Head of caudate nucleus (tissue), 42 donors: ENCODE measurements at places on chromosomes 6 and 20.

DNA sequence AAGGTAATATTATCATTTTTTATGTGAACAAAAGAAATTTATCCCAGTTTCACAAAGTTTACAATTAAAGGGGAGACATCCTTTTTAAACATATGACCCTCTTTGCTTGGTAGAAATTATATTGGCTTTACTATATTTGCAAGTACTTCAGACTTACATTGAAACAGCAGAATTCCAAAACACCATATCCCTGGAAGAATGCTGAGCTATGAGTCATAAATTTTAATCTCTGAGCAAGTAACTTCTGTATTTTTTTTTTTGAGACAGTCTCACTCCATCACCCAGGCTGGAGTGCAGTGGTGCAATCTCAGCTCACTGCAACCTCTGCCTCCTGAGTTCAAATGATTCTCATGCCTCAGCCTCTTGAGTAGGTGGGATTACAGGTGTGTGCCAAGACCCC is 240.4 kb downstream of the TBC1D32 start:
- no peak for DNase-seq

DNA sequence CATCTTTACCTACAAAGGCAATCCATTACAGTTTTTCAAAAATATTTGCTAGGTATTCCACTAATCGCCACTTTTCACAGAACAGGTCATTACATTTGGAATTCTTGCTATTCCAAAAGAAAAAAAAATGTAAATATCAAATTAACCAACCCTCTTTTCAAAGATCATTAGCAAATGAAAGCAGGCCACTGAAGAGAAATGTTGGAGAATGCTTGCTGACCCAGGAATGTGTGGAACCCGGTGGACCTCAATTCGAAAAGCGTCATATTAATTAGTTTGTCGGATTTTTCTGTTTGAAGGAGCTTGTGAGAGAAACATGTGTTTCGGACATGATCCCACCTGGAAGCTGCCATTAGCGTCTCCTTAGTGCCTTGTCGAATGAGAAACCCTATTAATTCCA is 27.9 kb upstream of the SERPINB9 start:
- no peak for DNase-seq

DNA sequence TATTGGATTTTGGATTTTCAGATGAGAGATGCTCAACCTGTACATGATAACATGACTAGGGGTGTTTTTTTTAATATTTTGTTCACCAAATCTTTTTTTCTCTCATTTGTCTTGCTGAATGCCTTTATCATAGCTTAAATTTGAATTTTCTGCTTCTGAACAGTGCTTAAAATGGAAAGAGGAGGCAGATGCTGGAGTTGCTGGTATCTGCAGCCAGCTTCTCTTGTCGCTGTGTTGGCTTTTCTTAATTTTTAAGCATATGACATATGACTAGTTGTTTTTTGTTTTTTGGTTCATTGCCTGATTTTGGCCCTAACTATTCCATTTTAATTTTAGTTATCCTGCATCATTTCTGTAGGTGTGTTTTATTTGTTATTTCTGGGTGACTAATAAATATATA is 196.1 kb downstream of the PLCB1 start:
- no peak for DNase-seq

DNA sequence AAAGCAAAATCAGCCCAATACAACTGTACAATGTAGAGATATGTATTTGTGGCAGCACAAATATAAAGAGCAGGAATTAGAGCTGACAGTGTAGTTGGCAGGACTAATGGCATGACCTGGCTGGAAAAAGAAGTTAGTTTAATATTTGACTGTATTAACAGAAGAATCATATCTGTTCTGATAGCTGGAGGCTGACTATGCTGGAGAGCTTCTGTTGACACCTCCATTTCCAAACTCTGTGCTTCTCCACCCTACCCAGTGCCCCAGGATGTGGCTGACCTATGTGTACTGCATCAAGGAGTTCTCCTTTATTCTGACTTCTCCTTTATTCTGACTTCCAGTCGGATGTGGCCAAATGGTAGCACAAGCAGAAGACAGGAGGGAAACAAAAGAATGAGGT is 299.3 kb downstream of the PKHD1 start:
- no peak for DNase-seq

- DNase-seq = no peak
Observed at GRCh38 chr6:169172456-169172855, 81.2 kb downstream of the THBS2 start.

DNA sequence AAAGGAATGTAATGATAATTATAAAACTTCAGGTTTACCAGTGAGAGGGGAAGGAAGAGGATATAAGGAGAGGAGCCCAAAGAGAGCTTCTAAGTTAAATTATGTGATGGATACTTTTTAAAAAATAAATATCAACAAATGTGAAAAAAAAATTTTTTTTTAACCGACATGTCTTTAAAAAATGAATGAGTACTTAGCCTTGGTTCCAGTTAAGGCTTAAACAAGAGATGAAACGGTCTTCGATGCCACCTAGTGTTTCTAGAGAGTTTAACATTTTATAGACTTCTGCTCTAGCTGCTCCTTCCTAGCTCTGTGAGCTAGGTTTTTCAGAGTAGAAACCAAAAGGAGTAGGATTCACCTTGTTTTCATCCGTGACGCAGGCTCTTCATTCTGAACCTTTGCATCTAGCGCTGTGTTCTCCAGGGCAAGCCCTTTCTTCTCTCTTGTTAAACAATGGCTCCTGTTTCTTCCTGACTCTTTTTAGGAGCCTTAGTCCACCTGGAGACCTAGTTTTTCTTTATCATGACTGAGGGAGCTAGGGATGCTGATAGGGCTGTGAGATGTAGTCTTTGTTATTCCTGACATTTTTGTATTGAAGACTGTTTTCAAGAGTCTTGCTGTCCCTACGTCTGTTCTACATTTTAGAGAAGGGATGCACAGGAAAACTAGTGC is 42.4 kb upstream of the GNRH2 start:
- no peak for DNase-seq

DNA sequence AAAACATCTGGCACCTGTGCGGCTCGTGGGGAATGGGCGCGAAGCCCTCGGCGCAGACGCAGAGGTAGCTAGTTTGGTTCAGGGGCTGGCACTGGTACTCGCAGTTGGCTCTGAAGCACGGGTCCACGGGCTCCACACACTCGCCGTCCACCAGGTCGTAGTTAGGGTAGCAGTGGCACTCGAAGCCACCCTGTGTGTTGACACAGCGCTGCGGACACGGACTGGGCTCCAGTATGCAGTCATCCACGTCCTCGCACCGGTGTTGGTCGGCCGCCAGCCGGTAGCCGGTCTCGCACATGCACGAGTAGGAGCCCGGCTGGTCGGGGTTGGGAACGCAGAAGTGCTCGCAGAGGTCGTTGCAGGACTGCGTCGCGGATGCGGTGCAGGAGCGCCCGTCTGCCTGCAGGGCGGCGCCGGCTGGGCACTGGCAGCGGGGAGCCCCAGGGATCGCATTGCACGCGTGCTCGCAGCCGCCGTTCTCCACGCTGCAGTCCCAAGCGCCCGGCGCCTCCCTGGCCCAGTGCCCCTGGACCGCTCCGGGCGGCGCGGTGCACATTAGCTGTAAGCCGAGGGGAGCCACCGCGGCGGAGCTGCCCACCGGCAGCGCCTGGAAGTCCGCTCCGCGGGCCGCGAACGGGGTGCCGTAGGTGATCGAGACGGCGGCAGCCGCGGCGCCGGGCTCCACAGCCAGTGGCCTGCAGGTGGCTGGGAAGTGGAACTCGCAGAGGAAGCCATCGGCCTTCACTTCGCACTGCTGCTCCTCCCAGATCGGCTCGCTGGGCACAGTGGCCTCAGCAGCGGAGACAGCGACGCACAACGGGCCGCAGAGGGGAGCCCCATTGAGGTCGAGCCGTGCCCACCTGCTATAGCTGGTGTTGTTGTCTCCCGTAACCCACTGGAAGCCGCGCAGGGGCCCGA is 930 bp downstream of the THBD start:
- no peak for DNase-seq

- DNase-seq = no peak
Observed at GRCh38 chr20:47501116-47501481, 588 bp upstream of the NCOA3 start.

DNA sequence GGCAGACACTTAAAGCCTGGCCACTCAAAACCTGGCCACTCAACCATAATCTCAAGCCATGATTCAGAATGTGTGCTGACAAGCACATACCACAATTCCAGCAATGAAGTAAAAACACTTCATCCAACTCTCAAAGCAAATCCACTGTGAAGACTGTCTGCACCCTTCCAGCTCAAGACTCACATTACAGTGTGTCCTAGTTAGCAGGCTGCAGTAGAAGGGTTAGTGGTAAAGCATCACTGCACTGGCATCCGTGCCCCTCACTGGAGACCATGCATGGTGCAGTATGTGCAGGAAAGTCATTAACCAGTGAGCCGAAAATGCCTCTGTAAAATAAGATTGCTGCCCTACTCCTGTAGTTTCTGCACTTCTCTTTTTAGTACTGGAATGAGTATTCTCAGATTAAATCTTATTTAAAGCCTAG is 43.4 kb downstream of the SLC23A2 start:
- DNase-seq = no peak
